ENCODE measurements at places on chromosomes 7 and 10.

DNA sequence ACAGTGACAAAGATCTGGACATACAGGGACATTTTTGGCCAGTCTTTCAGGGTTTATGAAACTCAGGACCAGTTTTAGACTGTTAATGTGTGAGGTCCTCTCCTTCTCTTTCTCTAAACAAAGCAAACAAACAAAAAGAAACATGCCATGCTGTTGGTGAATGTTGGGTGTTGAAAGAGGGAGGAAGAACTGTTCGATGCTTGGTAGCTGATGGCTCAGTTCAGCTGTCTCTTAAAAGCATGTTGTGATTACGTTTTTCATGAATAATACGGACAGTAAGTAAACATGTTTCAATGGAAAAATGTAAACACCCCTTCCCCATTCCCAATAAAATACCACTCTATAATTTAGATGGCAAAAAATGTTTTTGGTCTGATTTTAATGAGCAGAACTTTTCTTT is 219.1 kb downstream of the SEC23IP start:
- no peak for DNase-seq

DNA sequence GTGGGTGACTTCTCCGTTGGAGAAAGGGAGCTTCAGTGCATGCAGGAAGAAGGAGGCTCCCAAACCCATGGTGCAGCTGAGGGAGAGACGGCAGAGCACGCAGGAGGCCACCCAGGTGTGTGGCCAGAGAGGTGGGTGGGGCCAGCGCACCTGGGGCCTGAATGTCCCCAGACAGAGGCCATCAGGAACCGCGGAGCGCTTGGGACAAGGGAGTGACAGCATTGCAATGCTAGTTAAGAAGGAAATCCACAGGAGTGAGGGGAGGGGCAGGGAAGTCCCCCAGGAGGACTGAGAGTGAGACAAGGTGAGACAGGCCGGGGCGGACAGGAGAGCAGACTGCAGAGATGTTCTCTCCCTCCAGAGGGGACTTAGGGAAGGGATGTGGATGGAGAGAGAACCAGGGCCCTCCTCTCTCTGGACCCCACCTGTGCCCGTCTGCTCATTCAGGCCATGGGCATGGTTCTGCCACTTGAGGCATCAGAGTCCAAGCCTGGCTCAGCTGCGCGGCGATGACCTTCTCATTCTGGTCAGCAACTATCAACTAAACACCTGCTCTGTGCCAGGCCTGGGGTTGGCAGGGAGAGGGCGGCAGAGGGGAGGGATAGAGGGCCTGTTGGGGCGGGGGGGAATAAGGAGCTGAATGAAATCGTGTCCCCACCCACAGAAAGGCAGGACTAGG is 69.4 kb upstream of the COL13A1 start:
- no peak for DNase-seq

GRCh38 chr7:133186060-133186459 is 66.8 kb upstream of the EXOC4 start:
- no peak for DNase-seq

DNA sequence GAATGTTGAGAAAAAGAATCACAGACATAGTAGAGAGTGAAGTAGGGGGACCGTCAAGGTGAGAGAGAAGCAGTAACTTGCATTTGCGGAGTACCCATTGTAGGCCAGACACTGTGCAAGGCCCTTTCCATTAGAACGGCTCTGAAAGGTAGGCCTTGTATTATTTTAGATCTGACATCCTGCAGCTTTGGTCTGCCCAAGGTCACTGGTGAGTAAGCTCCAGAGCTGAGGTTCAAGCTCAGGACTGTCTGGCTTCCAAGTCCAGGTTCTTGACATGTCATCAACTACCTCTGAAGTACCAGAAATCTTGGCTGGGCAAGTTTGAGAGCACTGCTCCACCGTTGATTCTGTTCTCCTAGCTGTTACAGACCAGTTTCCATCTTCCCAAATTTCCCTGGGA is 13.2 kb upstream of the EVX1 start:
- DNase-seq = no peak

DNA sequence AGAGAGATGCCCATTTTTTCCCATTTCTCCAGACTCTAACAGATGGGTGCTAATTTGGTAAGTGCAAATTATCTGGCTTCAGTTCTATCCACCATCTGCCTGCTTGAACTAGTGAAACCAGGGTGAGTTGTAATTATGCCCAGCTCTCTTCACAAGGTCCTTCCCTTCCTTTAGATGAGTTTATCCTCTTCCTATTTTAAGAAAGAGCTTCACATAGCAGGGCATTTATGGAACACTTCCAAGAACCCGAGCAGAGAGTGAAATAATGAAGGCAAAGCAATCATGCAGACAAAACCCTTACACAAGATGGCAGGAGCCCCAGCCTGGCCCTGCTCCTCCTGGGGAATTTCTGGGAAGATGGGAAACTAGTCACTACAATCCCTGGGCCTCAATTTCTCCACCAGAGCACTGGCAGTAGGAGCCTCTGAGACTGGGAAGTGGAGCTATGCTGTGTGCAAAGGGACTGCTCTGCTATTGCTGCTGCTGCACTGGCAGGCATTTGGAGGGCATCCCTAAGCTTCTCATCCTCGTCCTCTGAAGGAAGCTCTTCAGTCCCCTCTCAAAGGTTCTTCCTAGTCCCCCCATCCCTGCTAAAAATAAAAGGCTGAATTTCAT is 33.7 kb upstream of the PLXNA4 start:
- DNase-seq = no peak

GRCh38 chr7:91165006-91165845 is 99.0 kb upstream of the FZD1 start:
- DNase-seq = no peak

DNA sequence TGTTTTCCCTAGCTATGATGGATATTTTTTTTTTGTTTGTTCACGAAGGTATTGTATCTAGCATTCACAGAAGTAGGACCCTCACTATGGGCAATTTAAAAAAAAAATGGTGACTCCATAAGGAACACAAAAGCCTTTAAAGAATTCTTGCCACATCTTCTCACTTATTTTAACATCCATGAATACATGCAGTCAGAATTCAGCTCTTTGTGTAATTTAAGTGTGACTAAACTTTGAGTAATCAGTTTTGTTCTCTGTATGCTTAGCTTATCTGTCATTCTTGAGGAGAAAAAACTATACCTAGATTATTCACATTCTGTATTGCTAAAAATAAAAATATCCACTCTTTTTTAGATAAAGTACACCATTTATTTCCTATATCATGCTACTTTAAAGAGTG is 313.2 kb upstream of the KCND2 start:
- no peak for DNase-seq

DNA sequence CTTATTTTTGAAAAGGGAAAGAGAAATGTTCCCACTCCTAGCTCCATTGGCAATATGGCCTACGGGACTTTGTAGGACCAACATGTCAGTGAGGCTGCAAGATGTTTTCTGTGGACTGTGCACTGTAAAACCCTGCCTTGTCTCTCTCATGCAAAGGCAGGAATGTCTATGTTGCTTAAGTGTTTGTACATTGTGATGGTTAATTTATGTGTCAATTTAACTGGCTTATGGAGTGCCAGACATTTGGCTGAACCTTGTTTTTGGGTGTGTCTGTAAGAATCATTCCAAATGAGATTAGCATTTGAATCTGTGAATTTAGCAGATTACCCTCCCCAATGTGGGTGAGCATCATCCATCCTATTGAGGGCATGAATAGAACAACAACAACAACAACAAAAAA is 4.1 kb upstream of the PCLO start:
- no peak for DNase-seq

DNA sequence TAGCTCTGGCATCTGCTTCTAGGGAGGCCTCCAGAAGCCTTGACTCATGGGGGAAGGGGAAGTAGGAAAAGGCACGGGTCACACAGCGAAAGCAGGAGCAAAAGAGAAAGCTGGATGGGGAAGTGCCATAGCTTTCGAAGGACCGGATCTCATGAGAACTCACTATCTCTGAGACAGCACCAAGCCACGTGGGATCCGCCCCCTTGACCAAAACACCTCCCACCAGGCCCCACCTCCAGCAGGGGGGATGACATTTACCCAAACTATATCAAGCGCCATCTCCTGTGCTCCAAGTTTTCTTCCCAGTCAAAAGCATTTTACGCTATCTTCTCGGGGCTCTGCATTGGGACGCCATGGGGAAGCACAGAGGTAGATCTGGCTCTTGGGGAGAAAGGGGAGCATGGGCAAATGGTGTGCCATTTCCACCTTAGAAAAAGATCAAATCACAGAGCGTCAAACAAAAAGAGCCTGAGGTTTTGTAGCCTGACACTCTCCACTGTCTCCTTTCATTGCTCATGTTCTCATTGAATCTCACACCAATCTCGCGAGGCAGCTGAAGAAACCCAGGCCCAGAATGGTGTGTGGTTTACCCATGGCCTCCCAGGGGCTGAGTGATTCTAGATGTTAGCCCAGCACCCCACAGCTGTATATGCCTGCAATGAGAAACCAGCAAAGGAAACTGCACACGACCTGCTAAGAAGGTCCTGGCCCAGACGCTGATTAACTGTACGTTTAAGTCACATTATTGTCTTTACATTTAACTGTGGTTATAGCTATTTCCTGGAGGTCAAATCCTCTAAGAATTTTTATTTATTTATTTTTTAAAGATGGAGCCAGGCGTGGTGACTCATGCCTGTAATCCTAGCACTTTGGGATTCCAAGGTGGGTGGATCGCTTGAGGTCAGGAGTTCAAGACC is 8.1 kb upstream of the OLAH start:
- no peak for DNase-seq

GRCh38 chr10:21525367-21526187 is at the start of gene SKIDA1:
Gene SKIDA1 (minus strand): TSS chr10:21525682. CDS start chr10:21517822, 7,860 bp downstream.
- peak; percentile 35 for DNase-seq

DNA sequence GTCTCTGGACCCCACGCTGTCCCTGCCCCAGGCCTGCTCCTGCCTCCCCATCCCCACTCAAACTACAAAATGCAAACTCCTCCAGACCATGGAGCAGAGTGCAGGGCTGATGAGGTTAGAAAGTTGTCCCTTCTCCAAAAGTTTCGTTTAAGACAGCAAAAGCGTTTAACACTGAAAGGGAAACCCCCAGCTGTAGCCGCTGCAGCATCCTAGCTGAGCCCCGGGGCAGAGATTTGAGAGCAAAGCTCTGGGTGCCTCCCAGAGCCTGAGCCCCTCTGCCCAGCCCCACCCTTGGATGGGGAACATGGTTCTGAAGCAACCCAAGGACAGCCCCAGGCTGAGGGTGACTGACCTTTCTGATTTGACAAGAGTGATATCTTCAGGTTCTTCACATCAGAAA is 52.8 kb upstream of the ENO4 start:
- no peak for DNase-seq

DNA sequence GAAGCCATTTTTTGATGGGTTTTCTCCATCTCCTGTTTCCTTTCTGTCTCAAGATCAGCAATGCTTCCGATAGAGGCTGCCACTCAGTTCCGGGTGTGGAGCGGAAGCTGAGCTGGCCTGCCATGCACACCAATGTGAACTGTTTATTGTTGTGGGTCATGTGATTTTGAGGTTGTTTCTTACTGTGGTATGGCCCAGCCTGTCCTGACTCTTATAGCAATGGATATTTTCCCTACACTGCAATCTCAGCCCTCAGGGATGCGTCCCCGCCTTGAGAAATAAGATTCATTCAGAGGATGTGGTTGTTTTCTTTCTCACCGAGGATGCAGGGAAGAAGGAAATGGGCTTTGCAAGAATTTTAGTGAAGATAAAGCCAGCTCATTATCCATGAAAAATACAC is 134.7 kb downstream of the PFKFB3 start:
- no peak for DNase-seq

- DNase-seq = no peak
These were observed 69.4 kb downstream of the TBXAS1 start for GRCh38 chr7:139898483-139898882.

DNA sequence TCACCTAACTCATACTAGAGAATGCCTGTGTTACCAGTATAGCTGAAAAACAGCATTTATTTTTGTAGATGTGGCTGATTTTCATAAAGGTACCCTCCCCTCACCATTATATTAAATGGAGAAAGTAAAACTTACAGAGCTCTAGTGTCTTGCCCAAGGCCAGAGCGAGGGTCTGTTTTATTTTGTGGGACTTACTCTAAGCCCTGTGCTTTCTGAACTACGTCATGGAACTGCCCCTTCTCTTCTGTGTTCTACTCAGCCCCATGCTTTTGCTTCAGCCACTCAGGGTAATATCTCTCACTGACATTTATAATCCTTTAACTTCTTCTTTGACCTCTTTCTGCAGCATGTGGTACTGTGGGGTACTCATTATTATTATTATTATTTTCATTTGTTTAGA is 10.3 kb upstream of the ZNF786 start:
- DNase-seq = no peak

- DNase-seq = no peak
These were observed 51.9 kb upstream of the A1CF start for GRCh38 chr10:50937230-50937907.

GRCh38 chr7:28705350-28705749 is 252.8 kb downstream of the TRIL start:
- DNase-seq = no peak

DNA sequence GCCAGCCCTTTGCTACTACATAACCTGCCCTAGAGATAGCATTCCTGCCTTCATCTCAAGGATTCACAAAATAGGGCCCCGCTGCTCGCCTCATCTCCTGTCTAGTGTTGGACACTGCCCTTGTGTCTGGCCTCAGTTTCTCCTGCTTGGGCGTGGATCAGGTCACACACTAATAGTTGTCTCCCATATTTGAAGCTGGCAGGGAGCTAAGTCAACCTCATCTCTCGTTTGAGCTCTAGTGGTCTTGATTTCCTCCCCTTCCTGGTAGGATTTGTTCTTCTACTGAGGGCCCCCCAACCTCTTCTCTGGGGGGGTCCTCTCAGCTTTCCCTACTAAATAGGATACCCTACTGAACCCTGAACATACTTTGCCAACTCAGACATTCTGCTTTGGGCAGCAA is 42.2 kb downstream of the ADCYAP1R1 start:
- no peak for DNase-seq

GRCh38 chr7:6393667-6394056 is 54.1 kb downstream of the DAGLB start:
- DNase-seq = no peak

- DNase-seq = no peak
These were observed 121.8 kb downstream of the KMT2C start for GRCh38 chr7:152313831-152314604.

DNA sequence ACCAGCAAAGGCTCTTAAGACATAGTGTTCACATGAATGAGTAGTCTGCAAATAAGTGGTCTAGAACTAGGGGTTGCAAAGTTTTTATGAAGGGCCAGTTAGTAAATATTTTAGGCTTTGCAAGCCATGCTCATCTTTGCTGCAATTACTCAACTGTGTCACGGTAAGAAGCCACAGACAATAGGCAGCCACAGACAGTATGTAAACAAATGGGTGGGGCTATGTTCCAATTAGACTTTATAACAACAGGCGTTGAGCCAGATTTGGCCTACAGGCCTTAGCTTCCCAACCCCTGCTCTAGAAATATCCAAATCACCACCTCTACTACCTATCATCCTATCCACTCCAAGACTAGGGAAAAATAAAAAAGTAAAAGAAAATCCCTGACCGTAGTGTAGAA is 9.2 kb downstream of the IKZF5 start:
- no peak for DNase-seq

All from stimulated activated CD4-positive, alpha-beta T cell treated with anti-CD3 and anti-CD28 coated beads, Interleukin-1b, Interleukin-23, amount 100 ng/mL, for 1 hour (primary cell).